ENCODE measurements at places on chromosomes 1 and 21.

DNA sequence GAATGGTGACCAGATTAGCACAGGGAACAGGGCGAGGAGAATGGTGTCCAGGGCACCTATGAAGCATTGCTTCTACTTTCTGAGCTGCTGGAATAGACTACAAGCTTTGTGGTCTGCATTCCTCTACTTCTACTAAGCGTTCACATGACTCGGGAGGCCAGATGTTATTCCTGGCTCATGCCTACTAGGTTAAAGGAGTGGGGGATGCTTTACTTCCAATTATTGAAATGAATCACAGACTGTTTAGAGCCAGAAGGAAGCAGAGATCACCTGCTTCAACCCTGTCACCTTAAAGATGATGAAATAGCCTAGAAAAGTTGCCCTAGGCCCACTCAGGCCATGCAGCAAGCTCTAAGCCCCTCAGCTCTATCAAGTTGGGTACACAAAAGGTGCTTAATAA, 633.5 kb downstream of the KIF26B start:
- DNase-seq = no peak

DNA sequence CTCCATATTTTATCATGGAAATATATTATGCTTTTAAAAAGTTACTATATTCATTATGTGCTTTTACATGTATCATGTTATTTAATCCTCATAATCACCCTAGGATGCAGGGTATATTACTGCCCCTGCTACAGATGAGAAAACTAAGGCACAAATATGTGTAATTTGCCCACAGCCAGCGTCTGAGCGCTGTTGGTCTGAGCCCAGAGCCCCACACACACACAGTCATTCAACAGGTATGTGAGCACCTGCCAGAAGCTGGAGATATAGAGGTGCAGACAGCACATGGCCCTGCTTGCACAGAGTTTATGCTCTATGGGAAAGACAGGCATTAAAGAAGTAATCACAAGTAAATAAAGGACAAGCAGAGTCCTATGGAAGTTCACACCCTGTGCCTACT, 49.8 kb upstream of the SEC16B start:
- DNase-seq = no peak

DNA sequence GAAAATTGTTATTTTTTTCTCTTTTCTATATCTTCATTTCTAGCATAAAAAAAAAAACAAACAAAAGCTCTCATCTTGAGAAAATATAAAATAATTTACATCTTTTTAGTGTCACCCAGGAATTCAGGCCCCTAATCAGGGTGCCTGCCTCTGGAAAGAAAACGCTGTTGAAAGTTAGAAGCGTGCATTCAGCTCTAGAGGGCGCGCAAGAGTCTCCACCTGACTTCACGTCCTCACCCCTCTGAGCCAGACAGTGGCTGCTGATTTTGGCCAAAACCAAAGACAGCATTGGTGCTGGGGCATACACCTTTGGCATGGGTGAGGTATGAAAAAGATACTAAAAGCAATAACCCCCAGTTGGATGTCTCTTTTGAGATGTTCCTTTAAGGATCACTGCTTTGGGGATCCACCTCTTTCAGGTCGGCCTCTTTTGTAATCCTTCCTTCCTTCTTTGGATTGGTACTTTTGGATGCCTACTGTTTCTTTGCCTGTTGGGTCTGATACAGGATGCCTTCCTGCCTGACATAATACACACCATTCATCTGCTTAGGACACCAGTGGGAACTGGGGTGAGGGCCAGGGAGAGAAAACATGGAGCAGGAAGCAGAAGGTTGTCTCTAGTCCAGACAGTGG, 77.6 kb upstream of the CHRM3 start:
- DNase-seq = no peak

DNA sequence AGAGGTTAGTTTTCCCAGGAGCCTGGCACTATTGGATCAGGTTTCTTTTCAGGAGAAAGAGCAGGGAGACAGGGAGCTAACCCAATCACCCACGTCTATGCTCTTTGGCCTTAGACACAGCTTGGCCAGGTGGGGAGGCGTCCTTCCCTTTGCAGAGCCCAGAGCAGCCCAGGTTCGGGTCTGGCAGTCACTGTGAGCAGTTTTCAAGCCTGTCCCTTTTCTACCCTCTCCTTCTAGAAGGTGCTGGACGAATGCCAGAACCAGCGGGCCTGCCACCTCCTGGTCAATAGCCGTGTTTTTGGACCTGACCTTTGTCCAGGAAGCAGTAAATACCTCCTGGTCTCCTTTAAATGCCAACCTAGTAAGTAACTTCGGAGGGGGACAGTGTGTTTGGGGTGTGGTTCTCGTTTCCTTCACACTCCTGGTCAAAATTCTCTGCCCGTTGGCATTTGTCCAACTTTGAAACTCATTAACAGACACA, 44.9 kb downstream of the EVA1C start:
- no peak for DNase-seq

DNA sequence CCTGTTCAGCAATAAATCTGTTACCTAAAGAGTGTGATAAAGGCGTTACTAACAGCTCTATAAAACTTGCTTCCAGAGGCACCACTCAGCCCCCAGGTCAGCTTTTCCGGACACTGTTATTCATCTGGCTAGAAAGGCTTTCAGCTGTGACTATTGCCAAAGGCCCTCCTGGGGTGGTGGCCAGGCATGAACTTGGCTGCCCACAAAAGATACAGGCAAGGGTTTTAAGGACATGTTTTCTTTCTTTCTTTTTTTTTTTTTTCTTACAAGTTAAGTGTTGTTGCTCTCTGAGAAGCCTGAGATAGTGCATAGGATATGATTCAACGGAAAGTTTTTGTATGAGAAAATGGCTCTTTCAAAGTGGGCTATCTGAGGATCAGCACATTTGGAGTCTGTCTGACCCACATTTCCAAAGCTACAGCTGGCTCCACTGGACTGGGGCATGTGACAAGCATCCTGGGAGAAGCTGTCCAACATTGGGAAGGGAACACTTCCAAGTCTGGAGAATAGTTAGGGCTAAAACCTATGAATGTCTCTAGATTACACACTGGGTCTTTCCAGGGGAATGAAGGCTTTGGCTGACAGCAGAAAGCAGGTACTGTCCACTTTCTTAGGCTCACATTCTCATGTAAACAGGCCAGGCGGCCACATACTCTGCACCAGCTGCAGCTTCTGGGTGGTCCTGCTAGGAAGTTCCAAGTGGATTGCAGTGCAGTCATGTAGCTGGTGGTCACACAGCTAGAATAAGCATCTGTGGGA, 639.7 kb downstream of the LMO4 start:
- DNase-seq = no peak

DNA sequence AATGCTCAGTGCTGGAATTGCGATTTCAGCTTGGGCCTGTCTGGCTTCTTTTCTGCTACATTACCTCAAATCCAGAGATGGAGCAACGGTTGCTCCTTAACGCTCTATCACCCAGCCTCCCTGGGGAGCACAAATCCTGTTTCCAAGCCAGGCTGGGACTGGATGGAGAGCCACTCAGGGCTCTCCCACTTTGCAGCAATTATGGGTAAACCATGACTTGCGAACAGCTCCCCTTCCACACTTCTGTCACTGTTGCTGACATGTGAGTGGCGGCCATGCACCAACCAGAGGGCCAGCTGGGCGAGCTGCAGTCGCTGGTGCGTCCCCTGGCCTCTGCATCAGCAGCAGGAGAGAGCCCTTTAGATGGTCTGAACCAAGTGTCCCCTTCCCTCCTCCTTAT, 65.1 kb upstream of the RAB4A start:
- no peak for DNase-seq

- DNase-seq = no peak
Observed at GRCh38 chr1:11072216-11072917, 12.5 kb upstream of the SRM start.

DNA sequence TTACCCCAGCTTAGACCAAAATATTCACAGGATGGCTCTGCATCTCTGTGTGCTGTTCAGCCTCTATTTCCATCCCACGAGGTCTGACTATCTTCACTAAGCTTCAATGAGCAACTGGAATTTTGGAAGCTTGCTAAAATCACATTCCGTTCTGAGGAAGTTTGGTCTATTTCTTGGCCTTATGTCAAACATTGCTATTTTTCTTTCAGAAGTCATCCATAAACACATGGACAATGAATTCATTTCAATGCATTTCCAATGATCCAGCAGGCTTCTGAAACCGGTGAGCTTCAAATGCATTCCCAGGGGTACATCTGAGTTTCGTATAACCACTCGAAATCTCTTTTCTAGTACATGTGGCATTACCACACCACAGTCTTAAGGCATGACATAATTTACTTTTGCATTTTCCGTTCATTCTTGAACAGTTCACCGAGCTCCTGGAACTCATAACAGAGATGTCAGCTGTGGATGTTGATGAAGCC, 294.1 kb upstream of the KAZN start:
- no peak for DNase-seq

GRCh38 chr1:194298007-194298598, 1111.7 kb upstream of the B3GALT2 start:
- no peak for DNase-seq

- DNase-seq = no peak
Observed at GRCh38 chr1:85394130-85394529, 70.8 kb downstream of the DDAH1 start.

DNA sequence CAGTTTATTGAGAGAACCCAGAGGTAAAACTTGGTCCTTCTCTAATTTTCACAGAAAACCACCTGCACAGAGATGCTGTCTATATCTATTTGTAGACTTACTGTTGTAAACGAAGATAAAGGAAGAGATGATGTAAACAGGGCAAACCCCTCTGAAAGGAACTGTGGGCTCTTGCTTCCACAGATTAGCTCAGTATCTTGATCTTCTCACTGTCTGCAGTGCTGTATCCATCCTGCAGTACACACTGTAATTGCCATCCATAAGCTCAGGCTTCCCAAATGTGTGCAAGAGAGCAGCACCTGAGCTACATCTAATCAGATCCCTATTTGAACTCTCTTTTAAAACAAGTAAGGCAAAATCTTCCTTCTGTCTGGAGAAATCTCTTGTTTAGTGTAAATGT, 16.6 kb upstream of the RWDD3 start:
- no peak for DNase-seq

- no peak for DNase-seq
Observed at GRCh38 chr1:175268720-175269119, 76.1 kb upstream of the KIAA0040 start.

GRCh38 chr1:76083189-76083588, 8.6 kb downstream of the ST6GALNAC3 start:
- no peak for DNase-seq

DNA sequence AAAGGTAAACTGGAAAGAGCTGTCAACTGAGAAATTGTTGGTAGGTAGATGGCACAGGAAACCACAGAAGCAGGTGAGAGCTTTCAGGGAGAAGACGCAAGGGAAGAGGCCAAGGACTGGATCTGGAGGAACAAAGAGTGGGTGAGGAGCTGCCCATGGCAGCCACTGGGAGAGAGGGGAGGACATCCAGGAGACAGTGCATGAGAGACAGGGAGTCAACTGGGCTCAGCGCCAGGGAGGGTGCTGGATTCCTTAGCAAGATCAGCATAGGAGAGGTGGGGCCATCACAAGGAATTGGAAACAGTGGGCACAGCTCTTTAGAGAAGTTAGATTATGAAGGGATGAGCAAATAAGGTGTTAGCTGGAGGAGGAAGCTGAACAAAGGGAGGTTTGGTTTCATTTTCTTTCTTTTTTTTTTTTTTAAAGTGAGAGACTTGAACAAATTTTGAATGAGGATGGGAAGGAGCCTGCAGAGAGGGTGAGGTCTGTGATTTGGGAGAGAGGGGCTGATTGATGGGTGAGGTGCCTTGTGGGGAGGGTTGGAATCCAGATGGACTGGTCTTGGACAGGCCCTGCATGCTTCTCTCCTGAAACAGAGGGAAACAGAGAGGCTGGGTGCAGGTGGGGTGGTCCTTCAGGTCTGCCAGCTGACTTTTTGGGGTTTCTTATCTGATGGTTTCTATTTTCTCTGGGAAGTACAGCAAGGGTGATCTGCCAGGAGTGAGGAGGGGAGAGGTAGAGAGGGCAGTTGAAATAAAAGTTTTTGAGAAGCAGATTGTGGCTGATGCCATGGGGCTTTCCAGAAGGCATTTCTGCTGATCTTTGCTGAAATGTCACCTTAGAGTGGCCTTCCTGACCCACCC, 5.4 kb downstream of the CYP4B1 start:
- no peak for DNase-seq
